ENCODE measurements at places on chromosomes 4 and X.

- no peak for DNase-seq
Measured at GRCh38 chrX:108875548-108875947, 139.2 kb upstream of the IRS4 start.

DNA sequence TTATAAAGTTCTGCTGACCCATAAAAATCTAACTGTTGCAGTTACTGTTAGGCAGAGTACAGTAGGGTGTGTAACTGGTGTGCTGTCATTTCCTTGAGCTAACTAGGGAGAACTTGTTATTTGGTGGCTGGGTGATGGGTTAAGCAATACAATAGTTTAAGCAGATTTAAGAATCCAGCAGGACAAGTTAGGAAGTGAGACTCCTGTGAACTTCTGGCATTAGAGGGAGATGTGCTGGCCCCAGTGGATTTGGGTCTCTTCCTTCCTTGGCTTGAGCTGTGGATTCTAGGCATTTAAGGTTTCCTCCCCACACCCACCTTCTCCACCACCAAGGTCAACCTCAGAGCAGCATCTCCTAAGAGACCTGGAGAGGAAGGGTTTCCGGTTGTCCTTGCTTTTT, 70.5 kb downstream of the CLCN5 start:
- DNase-seq: no peak

DNA sequence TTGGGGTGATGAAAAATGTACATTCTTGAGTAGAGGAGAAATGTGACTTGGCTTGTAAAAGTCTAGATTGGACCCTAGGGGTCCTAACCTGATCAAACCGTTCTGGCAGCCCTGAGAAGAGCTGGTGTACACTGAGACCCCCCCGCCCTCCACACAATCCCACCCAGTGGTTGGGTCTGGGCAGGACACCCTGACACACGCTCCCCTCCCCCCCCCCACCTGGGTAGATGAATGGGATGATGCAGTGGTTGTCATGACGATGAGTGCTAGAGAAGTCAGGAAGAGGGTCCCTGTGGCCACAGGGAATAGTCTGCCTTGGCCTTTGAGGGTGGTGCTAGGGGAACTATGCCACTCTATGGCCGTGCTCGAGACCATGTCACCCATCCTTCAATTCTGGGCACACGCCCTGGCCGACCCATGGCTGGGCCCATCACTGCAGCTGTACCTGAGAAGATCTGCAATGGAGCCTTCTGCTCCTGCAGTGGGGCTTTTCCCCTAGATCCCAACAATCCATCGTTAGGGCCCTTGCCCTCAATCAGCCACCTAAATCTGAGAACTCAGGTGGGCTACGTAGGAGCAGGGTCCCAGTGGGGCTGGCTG, 4.4 kb downstream of the CDK16 start:
- DNase-seq: no peak

DNA sequence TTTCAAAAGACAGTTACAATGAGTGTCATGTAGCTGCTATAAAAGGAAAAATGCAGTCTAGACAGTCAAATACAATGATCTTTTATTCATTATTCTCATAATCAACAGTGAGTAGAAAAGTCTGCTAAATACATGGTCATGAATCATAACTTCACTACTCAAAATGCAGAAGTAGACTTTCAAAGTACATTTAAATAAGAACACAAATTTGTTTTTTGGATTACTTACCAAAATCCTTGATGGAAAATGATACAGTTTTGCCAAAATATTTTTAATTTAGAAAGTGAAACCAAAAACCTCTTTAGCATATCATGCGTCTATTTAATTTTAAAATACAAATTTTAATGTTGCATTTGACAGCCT, 4.9 kb downstream of the ACSL4 start:
- no peak for DNase-seq

- DNase-seq: peak; percentile 59
Measured at GRCh38 chrX:111568354-111568753, 56.9 kb downstream of the SERTM2 start.

DNA sequence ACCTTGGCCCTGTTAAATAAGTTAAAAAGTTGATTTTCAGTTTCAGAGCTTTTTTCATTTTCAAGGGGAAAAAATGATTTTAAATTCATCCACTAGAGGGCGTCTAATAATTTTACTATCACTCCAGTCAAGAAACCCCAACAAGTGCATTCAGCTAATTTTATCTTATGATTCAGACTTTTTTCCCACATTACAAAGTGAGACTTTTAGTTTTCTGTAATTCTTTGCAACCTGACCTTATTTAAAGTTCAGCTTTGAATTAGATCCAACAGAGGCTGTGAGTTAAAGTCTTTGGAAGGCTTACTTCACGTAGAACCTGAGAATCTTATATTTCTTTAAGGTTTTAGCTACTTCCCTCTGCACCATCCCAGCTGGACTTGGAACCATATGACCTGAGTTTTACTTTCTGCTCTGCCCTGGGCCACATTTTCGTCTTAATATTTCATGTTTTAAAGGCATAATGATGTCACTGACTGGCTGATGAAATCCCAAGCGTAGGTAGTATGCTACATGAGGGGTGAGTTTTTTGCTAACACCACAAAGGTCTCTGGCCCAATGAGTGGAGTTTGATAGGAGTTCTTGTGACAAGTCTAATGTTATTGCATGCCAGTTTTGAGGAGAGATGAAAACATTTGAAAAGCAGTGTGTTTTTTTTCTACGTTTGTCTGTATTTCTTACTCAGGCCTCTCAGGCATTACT, 7.2 kb downstream of the GNRHR start:
- DNase-seq: peak; percentile 29

DNA sequence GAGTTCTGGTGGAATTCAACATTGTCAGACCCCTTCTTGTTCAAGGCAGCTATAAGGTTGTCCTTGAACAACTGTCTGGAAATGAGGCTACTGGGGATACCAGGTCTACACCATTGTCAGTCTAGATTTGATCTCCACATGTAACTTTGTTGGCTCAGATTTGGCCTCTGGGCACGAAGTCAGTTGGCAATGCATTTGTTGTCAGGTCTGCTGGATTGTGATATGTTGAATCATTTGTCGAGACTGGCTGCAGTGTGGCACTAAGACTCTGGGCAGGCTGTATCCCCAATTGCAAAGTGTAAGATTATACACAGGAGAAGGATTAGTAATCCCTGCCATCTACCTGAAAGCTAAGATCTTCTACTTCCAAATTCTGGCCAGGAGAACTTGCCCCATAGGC, 26.5 kb downstream of the ZNF81 start:
- DNase-seq: no peak

DNA sequence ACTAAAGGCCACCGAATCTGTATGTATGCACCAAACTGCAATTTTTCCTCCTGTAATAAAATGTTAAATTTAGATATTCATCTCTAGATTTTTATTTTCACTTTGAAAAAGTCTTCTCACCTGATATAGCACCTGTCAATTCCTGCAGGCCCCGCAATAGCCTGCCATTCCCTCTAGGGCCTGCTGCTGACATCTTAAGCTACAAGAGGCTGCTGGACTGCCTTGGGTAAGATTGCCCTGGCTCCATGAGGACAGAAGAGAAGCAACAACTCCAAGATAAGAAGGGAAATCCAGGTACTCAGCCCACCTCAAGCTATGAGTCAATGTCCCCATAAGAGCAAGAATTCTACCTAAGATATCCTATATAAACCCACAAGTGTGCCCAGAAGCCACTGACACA, 230.2 kb upstream of the AGTR2 start:
- DNase-seq: peak; percentile 39

DNA sequence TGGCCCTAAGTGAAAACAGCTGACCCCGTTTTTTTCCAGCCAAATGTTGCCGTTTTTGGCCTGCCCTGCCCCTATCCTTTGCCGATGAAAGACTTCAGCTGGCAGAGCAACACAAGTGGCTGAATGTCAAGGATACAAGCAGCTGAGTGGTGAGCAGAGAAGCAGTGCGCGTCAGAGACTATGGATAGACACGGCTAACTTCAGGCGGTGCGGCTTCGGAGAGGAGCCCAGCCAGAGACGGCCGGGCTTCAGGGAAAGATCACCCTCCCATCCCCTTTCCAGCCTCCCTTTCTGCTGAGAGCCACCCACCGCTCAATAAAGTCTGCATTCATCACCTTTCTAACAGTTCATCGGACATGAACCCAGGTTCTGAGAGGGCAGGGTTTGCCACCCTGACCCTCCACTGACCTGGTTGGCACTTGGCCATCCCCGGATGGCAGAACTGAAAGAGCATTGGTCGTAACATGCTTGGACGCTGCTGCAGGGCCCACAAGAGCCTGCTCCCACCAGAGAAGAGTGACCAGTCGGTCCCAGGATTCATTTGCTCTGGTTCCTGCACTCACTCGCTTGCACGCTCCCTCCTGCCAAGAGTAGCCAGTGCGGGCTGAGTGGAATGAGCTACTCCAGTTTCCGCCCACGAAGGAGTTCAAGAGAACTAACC, 125.8 kb downstream of the PPEF1 start:
- no peak for DNase-seq

DNA sequence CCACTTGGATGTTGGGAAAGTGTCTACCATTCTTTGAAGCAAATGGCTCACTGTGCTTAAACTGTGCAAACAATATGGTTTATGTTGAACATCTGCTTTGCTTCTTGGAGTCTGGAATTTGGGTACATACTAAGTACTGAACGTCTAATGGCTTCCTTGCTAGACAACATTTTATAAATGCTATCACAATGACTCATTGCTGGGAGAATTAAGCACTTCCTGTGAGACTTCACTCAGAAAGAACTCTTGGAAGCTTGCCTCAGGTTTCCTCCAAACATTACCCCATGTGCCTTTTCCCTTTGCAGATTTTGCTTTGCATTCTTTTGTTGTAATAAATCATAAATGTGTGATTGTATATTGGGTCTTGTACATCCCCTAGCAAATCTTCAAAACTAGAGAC, 139.7 kb downstream of the PACRGL start:
- DNase-seq: no peak

DNA sequence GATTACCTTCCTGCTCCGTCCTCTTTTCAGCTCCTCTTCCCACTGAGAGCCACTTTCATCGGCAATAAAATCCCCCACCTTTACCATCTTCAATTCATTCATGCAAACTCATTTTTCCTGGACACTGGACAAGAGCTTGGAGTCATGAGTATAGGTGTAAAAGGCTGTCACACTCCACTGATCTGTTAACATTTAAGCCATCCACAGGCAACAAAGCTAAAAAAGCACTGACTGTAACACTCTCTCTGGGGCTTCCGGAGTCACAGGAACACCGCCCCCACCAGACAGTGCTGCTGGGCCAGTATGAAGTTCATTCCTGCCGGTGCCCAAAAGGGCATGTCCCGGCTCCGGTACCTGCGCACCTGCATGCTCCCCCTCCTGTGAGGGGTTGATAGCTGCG, 38.5 kb downstream of the MAGEB5 start:
- DNase-seq: no peak

GRCh38 chr4:150382028-150382427, 199.9 kb upstream of the MAB21L2 start:
- DNase-seq: no peak

DNA sequence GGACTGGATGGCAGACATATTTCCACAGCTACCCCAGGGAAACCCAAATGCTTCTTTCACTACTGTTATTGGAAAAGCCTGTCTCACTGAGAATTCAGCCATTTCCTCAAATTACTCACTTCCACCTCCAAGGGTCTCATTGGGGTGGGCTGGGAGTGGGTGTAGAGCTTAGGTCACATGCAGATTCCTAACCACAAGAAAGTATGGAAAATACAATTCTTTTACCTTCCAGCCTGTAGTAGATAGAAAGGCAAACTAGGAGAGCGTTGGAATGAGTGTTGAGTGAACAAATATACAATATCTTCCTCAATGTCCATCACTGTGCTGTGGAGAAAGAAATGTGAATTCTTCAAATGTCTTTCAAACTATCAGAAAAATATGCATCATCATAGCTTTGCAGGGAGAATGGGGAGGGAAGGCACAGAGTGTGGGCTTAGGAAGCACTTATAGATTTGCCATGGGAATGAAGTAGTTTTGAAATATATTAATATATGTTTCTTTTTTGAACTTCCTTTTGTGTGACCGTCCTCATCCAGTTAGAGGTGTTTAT, 245.3 kb upstream of the JADE1 start:
- no peak for DNase-seq

DNA sequence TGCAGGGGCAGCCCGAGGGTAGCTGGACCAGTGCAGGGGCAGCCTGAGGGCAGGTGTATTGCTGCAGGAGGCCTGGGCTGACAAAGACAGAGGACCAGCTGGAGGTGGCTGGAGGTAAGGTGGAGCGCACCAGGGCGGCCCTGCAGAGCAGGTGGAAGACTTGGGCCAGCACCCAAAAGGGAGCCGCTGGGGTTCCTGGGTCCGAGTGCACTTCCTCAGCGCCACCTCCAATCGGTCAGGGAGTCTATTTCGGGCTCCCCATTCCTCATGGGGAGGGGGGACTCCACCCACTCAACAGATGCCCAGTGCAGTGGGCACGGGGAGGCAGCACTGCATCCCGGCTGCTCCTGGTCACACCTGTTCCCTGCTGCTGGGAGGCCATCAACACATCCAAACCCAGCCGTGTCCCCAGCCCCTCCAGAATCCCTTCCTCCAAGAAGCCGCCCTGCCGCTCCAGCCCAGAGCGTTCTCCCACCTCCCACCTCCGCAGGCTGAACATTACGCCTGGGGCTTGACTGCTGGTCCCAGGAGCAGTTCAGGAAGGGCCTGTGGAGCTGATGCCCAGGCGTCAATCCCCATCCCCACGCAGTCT, 1.5 kb downstream of the LRPAP1 start:
- peak; percentile 27 for DNase-seq

GRCh38 chr4:26763063-26763462, 97.6 kb upstream of the STIM2 start:
- DNase-seq: no peak

DNA sequence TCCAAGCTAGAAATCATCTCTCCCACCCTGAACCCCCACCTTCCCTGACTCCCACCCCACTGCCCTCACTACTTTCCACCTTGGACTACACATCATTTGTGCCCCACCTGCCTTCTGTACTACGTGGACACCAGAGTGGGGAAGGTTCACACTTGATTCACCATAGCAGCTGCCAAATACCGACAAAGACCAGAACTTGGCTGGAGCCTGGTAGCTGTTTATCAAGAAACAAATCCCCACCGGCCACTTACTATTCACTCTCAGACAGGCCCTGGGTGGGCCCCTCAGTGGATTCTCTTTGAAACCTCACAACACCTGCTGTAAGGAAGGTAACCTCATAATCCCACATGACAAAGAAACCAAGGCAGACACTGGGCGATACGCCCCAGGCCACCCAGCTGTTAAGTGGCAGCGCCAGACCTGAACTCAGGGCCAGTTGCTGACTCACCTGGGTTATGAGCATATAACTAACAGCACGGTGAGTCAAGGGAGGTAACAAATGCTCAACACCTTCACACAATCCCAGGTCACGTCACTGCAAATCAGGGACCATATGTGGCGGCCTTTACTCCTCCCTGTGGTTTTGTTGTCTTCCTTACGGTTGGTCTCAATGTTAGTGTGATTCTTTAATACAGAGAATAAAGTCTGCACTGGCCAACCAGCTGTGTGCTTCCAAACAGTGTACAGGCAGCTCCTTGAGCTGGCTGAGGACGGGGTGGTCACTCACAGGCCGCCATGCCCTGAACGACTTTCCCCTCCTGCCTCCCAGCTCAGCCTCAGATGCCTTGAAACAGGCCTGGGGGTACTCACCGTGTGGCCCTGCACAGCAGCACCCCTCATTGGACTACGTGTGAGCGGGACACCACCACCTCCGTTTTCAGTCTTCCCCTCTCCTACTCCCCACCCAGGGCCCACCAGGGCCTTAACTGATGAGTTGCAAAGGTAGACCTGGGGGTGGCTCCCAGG, 7.5 kb downstream of the WDR1 start:
- no peak for DNase-seq

- no peak for DNase-seq
Measured at GRCh38 chrX:2490634-2491033, 10.1 kb downstream of the DHRSX start.
